ENCODE measurements at places on chromosomes 16 and 17.

DNA sequence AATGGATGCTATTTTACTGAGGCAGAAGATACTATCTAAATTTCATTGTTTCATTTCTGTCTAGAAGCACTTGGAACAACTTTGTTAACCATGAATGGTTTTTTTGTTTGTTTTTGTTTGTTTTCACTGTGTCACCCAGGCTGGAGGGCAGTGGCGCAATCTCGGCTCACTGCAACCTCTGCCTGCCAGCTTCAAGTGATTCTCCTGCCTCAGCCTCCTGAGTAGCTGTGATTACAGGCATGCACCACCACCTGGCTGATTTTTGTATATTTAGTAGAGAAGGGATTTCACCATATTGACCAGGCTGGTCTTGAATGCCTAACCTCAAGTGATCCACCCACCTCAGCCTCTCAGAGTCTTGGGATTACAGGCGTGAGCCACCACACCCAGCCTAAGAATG, 40.5 kb downstream of the ABHD15 start:
- DNase-seq: no peak

GRCh38 chr17:9935408-9935807, 30.3 kb upstream of the RCVRN start:
- DNase-seq: no peak

GRCh38 chr16:47304563-47304962, 156.3 kb downstream of the ITFG1 start:
- DNase-seq: no peak

DNA sequence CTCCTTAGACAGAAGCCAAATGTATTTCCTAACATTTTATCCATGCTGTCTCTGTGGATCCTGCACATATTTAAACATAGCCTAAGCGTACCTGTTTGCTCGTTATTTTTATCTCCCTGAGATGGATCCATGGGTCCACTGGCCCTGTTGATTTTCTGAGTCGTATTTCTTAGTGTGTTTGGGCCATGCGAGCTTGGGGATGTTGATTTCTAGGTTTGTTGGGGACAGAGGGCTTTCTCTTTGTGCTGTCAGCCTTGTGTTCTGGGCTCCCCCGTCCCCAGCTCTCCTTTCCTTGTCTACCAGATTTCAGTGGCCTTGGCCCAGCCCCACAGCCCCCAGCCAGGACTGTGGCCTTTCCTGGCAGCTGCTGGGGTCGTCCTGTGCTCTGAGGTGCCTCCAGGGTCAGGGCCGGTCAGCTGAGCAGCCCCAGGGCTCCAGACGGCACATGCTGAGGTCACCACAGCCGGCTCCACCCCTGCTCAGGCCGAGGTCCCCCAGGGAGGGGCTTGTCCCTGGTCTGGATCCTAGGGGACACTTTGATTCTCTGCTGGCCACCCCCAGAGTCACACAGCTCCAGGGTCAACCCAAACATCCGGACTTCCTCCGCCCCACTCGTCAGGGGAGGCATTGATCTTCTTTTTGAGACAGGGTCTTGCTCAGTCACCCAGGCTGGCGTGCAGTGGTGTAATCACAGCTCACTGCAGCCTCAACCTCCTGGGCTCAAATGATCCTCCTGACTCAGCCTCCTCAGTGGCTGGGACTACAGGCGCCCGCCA, 4.4 kb downstream of the SSTR5 start:
- no peak for DNase-seq

GRCh38 chr17:82586576-82587233, 61.5 kb downstream of the WDR45B start:
- DNase-seq: no peak

GRCh38 chr16:80803339-80804055, 901 bp downstream of the CDYL2 start:
- no peak for DNase-seq

- DNase-seq: no peak
These were observed 39.1 kb downstream of the NDEL1 start for GRCh38 chr17:8474826-8475225.
